ENCODE measurements at places on chromosomes 4 and X.

- peak; percentile 80 for DNase-seq
These were observed 13.0 kb downstream of the CXCL13 start for GRCh38 chr4:77618383-77619241.

DNA sequence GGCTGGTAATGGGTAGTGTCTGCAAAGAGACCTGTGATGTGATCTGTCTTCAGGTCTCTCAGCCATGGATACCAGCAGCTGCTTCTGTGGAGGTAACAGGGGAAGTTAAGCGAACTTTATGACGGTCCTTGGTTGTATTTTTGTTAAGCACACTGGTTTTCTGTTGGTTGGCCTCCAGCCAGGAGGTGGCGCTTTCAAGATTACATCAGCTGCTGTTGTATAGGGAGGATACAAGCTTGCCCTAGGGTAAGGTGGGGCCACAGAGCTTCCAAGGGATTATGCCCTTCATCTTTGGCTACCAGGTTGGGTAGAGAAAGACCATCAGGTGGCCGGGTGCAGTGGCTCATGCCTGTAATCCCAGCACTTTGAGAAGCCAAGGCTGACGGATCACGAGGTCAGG is 834.2 kb upstream of the GALNTL6 start:
- no peak for DNase-seq

DNA sequence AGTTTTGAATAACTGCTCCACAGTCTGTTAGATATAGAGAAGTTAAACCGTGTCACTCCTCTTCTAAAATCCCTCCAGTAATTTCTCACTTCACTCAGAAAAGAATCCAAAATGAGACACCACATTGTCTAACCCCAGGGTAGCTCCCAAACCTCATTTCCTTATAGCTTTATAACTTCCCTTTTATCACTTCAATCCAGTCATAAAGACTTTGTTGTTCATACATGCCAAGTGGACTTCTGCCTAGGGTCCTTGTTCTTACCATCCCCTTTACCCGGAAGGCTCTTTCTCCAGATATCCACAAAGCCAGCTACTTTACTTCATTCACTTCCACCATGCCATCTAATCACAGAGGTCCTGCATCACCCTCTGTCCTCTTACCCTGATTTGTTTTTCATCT is 156.2 kb downstream of the GABRB1 start:
- no peak for DNase-seq

- DNase-seq = no peak
These were observed 129.0 kb downstream of the BTC start for GRCh38 chr4:74665346-74665745.

DNA sequence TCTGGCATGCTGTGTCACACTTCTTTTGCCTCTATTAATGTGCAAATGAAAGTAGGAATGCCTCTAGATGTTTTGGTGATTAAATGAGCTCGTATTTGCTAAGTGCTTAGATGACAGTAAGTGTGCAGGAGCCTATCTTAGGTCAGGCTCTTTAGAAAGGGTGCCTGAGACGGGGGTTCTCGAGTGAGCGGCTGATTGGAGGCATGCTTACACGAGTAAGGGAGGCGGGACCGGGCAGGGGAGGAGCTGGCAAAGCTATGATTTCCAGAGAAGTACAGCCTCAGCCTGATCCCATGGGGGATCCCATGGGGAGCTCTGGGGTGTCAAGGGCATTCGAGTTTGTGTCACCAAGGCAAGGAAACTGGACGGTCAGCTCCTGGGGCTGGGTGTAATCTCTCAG is 44.8 kb downstream of the CLDN34 start:
- no peak for DNase-seq

GRCh38 chrX:24536551-24536950 is 71.5 kb downstream of the PDK3 start:
- DNase-seq = no peak

DNA sequence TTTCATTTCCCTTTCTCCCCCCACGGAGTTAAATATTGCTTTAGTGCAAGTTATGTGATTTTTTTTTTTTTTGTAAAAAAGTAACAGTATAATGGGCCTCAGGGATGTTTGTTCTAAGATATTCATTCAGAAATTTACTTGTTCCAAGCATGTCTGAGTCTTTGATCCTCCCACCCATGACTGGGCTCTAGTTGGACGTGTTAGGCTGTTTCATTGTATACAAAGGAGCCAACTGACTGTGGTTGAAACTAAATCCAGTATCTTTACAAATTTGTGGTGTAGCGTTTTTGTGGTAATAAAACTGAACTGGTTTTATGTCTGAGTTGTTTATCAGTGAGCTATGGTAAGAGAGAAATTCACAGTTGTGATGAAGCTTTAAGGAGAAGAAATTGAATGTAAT is 74.1 kb downstream of the DOCK11 start:
- DNase-seq = no peak

DNA sequence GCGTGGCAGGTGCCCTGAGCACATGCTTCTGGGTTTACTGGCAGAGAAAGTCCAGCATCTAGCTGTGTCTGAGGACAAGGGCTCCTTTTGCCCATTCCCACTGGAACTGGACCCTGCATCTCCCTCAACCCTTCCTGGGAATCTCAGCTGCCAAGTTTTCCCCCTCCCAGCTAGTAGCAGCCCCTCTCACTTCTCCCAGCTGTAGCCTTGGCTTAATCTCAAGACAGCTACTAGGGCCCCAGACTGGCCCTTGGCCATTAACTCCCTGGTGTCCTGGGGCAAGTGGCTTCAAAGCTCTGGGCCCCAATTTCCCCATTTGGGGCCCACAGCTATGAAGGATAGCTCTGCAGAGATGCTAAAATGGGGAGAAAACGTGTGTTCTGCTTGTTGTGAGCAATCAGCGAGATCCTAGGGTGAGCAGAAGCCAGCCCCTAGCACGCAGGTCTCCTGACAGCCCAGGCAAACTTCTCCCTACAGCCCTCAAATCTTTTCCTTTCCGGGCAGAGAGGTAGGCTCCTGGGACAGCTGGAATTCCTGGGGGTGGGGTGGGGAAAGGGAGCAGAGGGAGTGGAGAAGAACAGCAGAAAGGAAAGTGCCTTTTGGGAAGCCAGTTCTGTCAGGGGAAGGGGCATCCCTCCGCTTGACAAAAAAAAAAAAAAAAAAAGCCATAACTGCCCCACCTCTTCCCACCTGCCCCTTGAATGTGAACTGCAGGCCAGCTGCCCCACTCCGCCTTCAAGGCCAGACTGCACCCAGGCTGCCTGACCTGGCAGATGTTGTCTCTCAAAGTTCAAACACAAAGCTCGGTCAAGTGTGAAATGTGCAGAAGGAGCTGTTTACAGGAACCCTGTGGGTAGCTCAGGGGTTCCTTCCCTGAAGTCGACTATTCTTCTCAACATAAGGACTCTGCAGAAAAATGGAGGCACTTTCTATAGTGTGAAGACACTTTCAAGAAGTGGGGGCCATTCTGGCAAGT is 16.6 kb downstream of the FGD1 start:
- DNase-seq = no peak

- DNase-seq = no peak
These were observed 99.7 kb downstream of the FIP1L1 start for GRCh38 chr4:53477038-53477565.

- no peak for DNase-seq
These were observed 219.8 kb downstream of the ZNF674 start for GRCh38 chrX:46325312-46325877.

GRCh38 chr4:119103263-119103662 is 32.4 kb upstream of the MYOZ2 start:
- peak; percentile 7 for DNase-seq

DNA sequence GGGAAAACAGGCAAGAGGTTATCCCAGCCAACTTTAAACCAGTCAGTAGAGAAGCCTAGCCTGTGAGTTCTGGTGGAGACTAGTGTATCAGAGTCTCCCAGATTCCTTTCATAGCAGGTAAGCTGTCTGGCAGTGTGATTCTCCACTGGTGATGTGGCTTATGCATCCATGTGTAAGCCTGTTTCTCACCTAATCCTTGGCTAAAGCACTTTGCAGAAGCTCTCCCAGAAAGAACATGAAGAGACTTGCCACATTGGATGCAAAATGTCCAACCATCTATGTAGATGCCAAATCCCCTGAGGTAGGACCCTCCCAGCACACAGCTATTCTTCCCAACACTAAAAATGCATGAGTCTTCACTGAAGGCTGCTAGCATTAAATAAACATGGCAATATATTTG is 111.7 kb downstream of the CHRNA9 start:
- no peak for DNase-seq

DNA sequence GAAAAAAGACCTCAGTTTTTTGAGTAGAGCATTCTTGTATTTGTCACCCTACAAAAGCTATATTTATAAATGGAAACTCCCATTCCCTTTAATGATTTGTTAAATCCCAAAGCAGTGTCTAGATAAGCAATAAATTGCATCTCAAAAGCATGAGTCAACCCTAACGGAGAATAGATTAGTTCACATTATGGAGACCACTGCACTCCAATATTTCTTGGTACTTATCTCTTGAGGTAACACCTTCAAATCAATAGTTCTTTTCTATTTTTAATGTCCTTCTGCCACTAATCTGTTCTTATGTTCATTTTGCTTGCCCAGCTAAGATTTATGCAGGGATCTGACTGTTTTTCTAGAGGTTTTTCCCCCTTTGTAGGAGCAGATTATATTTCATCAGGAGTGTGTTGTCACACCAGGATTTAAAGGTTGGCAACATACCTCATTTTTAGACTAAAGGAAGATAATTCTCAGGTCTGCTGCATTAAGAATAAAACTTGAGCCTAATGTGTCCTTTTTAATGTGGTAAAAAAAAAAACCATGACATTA is 91.4 kb upstream of the ADGRG2 start:
- DNase-seq = no peak

DNA sequence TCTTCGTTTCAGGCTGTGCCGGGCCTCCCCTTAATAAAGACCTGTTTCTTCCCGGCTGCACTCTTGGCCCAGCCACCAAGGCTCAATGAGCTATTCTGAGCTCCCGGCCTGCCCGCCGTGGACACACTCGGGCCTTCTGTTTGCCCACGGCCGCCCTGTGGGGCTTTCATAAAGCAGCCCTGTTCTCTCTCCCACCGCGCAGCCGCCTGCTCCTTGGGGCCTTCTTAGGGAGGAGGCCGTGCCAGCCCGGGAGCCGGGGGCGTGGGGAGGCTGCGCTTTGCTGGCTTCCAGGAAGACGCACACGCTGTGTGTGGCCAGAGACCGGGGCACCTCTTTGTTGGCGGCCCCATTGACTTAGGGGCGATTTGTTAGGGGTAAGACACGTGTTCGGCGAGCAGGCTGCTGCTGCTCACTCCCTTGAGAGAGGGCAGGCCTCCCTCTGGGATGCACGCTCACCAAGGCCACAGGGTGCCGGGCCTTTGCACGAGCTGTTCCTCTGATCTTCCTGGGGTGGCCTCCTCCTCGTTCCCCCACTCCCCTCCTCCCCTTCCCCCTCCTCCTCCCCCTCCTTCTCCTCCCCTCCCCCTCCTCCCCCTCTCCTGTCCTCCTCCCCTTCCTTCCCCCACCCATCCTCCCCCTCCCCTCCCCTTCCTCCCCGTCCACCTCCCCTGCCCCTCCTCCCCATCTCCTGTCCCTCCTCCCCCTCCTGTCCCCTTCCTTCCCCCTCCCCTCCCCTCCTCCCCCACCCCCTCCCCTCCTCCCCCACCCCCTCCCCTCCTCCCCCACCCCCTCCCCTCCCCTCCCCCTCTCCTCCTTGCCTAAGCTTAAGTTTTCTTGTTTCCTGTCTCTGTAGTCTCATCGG is 11.3 kb downstream of the BLOC1S4 start:
- no peak for DNase-seq

- DNase-seq = no peak
These were observed 4.5 kb upstream of the APELA start for GRCh38 chr4:164872481-164872880.

GRCh38 chrX:11386001-11386523 is 92.8 kb downstream of the AMELX start:
- DNase-seq = no peak

DNA sequence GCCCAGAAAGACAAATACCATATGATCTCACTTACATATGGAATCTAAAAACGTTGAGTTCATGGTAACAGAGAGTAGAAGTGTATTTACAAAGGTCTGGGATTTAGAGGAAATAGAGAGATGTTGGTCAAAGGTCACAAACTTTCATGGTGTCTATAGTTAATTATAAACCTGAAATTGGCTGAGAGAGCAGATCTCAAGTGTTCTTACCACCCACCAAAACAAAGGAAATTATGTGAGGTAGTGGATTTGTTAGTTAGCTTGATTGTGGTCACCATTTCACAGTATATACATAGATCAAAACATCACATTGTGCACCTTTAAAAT is 186.8 kb downstream of the NWD2 start:
- DNase-seq = no peak

GRCh38 chr4:2047031-2047660 is 12.0 kb upstream of the NAT8L start:
- DNase-seq = no peak

DNA sequence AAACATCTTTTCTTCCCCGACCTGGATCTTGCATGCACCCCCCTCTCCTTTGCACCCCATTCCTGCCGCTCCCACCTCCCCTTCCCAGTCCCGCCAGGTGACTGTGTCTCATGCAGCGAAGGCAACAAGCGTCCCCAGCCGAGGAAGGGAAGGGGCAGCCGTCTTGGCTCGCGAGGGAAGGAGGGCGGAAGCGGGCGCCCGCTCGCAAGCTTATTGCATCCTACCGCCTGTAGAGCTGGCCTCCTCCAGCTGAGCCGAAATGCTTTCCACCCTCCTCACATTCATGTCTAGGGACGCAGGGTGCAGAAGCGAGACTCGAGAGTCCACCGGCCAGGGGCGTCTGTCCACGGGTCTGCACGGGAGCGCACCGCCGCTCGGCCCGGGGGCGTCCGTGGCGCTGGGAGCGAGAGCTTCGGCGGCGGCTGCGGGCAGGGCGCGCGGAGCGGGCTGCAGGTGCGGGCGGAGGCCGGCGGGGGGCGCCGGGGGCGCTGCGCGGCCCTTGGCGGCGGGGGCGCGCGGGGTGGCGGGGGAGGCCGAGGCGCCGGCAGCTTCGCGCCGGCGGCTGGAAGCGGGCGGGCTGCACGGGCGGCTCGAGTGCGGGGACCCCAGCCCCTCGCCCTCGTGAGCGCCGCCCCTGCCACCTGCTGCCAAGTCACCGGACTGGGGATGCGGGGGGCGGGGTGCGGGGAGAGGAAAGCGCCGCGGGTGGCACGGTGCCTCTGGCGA is at the start of gene KCNIP4:
TSS of gene KCNIP4 (minus strand) at position 426 of the 726 bp plus-strand sequence.
- peak; percentile 62 for DNase-seq

- no peak for DNase-seq
These were observed 119.6 kb downstream of the CCSER1 start for GRCh38 chr4:90246816-90247215.

DNA sequence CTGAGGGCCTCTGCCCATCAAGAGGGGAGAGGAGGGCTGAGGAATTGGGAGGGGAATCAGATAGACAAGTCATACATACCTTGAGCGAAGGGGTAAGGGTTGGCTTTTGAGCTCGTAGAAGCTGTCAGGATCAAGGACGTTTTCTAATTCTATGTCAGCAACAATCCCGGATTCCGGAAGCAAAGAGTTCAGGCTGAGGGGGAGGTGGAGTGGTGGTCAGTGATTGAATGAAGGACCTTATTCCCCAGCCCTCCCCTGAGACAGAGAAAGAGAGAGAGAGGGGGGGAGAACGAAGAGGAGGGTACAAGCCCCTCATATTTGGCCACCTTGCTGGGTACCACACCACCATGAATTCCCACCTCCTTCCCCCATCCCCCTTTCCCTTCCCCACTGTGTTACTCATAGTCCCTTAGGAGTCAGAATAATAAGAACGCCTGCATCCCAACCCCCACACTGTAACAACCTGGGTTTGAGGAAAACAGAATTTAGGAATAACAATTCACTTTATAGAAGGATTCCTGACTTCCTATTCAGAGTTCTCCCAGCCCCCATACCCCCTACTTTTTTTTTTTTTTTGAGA is 2.7 kb downstream of the TFE3 start:
- DNase-seq = no peak
